ENCODE measurements at places on chromosomes 7 and 10.
A peak's percentile ranks its signal among the peaks of the same experiment; 100 is the strongest.

- DNase-seq: no peak
Measured at GRCh38 chr10:59748834-59749233, 4.4 kb downstream of the MRLN start.

DNA sequence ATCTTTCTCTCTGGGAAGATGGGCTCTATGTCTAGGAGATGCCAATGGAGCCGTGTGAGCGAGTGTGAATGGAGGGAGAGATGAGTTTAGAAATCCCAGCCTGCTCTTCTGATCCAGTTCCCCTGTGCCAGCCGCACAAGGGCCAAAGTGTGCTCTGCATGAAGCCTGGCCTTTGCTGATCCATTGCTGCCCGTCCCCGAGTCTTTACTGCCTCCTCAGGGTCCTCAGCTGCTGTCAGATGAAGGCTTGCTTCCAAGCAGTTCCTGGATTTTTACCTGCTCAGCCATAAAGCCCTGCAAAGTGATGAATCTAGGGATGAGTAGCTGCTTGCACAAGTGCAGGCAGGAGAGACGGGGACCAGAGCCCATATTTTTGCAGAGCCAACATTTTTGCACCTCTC is 115.9 kb downstream of the ZMIZ1 start:
- DNase-seq: no peak

DNA sequence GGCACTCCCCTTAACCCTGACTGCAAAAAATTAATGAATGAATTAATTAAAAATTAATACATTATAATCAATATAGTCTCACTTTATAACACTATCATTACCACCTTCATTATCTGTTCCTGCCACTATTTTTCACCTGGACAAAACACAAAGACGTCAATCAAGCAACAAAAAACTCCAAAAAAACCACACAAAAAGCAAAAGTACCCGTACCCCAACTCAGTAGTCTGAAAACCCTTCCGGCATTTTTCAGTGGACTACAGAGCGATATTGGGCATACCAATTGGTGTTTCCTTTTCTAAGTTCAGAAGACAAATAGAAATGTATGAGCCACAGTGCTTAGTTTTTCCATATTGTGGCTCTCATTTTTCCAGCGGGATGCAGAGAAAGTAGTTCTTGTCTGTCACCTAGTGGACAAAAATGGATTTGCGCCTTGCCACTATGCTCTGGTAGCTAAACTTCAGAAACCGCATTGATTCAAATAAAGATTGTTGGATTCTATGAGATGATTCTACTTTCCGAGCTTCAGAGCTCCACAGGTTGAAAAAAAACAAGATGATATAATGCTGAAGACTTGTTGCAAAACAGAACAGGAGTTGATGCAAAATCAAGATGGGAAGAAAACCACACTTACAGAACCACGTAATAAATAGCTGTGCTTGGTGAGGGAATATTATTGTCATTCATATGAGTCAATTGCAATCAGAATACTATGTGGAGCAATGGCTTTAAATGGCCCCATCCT is 50.6 kb upstream of the ITGB1 start:
- peak; percentile 47 for DNase-seq

DNA sequence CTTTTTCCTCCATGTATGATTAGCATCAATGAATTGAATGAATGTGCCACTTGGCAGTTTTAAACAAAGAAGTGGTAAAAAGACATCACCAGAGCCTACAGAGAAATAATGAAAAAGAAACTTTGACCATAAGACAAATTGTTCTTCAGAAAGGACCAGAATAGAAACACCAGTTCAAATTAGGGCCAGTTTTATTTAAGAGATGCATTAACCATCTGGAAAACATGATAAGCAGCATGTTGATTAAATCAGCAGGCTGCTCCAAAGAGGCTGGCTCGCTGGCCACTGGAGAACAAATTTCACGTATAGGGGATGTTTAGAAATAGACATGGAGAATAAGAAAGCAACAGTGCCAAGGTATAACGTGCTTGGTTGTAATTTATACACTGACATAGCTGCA is 242.3 kb upstream of the AOAH start:
- no peak for DNase-seq

DNA sequence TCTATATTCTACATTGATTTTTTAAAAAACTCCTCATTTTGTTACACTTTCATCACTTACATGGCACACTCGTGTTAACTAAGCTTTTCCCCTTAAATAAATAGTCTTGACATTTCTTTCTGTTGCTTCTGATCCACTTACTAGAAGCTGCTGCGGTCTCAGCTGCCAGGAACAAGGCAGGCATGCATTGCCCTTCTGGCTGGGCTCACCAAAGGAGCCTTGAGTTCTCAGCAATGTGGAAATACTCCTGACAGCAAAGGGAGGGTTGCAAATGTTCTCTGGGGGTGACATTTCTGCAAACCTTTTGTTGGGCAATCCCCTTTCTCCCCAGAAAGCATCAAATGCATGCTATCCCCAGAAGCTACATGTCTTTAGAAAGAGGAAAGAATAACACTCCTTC is 350.1 kb downstream of the PRPF18 start:
- no peak for DNase-seq
